ENCODE measurements at places on chromosomes 2 and 18.

- DNase-seq: no peak
These were observed 20.6 kb upstream of the UBE2E3 start for GRCh38 chr2:180959787-180960186.

- DNase-seq: no peak
These were observed 27.2 kb downstream of the FECH start for GRCh38 chr18:57559314-57559713.

DNA sequence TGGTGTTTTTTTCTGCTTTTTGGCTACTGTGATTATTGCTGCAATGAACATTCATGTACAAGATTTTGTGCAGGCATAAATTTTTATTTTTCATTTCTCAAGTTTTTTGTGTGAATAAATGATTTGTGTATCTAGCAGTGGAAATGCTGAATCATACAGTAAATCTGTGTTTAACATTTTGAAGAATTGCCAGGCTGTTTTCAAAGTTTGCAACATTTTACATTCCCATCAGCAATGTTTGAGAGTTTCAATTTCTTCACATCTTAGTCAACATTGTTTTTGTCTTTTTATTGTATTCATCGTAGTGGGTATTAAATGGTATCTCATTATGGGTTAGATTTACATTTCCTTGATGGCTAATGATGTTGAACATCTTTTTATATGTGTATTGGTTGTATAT lies 98.8 kb upstream of the RBMS1 start:
- DNase-seq: no peak

DNA sequence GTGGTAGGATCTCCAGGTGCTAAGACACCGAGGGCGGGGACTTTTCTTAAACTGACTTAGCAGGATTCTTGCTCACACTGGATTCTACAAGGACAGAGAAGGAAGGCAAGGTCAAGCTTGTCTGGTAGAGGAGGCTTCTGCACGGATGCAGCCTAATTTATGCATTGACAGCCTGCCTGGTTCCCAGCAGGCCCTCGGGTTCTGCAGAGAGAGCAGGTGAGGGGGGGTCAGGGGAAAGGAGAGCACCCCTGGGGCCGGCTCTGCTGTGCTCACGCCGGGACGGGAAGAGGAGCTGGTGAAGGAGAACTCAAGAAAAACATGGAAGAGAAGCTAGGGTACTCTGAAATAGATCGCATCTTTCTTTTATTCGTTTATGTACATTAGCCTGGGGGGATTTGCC lies 46.4 kb downstream of the ADI1 start:
- no peak for DNase-seq

All from anterior cingulate cortex (tissue), 58 donors.